ENCODE measurements at places on chromosomes 11 and 22.
A peak's percentile ranks its signal among the peaks of the same experiment; 100 is the strongest.

DNA sequence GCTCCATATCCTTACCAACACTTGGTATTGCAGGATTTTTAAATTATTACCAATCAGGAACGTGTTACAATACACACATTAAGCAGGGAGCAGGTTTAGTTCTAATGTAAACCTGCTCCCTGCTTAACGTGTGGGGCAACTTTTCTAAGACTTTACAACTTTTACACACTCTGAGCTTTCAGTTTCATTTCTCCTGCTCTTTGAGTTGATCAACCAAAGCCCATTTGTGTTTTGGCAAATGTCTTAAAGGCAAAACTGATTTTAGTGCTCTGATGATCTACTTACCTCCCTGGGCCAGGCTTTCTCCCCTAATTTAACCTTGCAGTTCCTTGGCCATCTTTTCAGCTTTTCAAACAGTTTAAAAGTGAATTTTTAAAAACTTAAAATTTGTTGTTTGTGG lies 70.9 kb downstream of the ZBTB44 start:
- DNase-seq: no peak
- peaks cover 38% of the 10 kb centered on the region for H3K4me1 ChIP-seq
- H3K4me3 ChIP-seq: no peak overlapping the region
- no peak overlapping the region for H3K27ac ChIP-seq

DNA sequence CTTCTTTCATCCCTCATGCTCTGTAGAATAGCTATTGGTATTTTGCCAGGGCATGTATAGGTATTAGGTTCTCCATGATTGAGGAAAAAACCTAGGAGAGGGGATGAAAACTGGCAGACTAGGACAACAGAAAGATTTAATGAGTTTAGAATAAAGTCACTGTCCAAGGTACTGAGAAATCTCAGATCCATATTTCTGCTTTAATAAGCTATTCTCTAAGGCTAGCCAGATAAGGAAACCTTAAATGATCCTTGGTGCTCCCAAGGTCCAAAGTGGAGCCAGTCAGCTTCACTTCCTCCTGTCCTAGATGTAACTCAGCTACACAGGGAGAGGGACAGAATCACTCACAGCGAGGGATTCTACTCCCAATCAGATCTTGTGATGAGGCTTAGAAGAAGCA lies 13.7 kb upstream of the CSNK2A3 start:
- DNase-seq: no peak
- H3K27ac ChIP-seq: no peak overlapping the region
- no peaks in the 10 kb centered on the region for H3K36me3 ChIP-seq
- no peaks in the 10 kb centered on the region for H3K27me3 ChIP-seq
- no peaks in the 10 kb centered on the region for H3K4me1 ChIP-seq
- H3K4me3 ChIP-seq: no peak overlapping the region

DNA sequence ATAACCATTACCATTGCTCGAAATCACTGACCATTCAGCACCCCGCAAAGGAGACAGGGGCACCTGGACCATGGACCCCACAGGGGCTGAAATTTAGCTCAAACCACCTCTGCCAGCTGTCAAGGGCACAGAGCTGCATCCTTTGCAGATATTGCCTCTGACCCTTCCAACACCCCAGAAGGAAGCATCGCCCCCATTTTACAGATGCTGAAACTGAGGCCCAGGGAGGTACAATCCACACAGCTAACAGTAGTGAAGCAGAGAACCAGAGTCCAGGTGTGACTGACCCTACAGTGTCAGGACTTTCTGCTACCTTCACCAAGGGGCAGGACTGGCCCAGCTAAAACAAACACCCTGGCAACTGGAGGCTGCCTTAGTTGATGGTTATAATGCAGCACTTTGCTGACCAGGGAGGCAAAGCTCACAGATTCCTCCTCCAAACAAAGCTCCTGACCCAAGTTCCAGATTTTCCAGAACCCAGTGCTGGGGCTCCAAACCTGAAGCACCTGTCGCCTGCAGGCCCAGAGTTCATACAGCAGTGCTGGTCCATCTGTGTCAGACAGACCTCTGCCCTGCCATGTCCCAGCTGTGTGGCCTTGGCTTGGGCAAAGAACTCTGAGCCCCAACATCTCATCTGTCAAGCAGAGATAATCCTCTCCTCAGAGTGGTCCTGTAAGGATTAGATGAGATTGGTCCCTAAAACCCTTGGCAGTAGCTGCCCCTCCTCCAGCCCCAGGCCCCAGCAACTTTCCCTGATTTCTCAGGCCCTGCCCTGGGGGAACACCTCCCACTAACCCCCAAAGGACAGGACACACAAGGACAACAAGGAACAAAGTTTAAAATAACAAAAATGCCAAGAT lies 15.2 kb upstream of the ARAP1 start:
- H3K27me3 ChIP-seq: peaks cover 4% of the 10 kb centered on the region
- H3K4me1 ChIP-seq: peaks cover 11% of the 10 kb centered on the region
- DNase-seq: no peak
- no peak overlapping the region for H3K4me3 ChIP-seq

DNA sequence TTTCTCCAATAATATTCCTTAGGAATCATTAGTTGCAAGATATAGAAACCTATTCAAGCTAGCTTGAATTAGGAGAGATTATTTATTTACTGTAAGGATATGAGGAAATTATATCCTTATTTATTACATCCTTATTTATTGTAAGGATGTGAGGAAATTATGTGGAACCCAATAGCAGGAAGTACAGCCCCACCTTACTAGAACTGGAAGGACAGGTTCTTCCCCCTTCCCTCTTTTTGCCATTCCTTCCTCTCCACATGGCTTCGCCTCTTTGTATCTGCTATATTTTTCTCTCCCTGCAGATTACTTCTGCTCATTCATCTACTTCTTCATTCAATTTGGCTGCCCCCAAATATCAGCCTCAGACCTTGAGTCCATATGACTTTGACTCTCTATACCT lies 49.5 kb upstream of the B3GNT6 start:
- H3K4me1 ChIP-seq: no peaks in the 10 kb centered on the region
- H3K27me3 ChIP-seq: no peaks in the 10 kb centered on the region
- DNase-seq: no peak

DNA sequence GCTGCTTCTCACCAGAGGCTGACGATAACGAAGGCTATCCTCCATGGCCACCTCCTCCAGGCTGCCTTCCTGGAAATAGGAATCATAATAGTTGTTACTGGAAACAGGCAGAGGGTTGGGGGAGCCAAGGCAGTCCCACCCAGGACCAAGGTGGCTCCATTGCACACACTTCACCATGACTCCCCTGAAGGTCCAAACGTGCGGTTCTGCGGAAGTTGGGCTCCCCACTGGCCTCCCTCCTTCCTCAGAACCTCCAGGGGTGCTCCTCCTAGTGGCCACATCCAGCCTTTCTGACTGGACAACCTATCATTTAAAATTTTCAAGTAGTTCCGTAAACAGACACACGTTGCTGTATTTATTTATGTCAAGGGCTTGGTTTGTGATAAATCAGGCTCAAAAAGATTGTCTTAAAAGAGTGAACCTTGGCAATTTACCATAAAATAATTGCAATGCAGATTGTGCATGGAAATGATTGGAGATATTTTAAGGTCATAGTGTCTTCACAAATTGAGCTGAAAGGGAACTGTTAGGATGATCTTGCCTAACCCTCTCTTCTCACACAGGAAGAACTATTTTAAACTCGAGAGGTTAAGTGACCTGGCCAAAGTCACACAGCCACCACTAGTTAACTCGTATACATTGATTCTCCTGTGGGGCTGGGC lies 1.4 kb upstream of the TCN2 start:
- peak; percentile 29 for DNase-seq
- no peak overlapping the region for H3K4me3 ChIP-seq
- no peak overlapping the region for H3K27ac ChIP-seq
- peaks cover 9% of the 10 kb centered on the region for H3K27me3 ChIP-seq
- H3K36me3 ChIP-seq: no peaks in the 10 kb centered on the region

DNA sequence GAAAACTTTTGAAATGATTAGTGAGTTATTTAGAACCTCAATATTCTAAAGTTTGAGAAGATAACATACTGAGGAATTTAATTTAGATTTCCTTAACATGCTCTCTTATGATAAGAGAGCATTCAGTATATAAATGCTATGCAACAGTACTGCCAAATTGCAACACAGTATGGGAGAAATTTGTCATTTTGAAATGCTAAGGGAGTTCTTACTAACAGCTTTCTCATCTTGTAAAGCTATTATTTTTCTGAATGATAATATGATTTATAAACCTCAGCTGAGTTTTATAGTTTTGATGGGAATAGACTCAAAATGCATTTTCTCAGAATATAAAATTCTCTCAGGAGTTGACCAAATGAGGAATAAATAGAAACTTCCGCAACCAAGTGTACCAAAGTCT lies 108.4 kb downstream of the SPON1 start:
- no peak for DNase-seq
- no peak overlapping the region for H3K4me3 ChIP-seq
- H3K36me3 ChIP-seq: no peaks in the 10 kb centered on the region
- peaks cover 12% of the 10 kb centered on the region for H3K27me3 ChIP-seq
- peaks cover 19% of the 10 kb centered on the region for H3K4me1 ChIP-seq
- no peak overlapping the region for H3K27ac ChIP-seq

GRCh38 chr11:77658213-77659013 lies 20.8 kb upstream of the CLNS1A start:
- H3K27me3 ChIP-seq: no peaks in the 10 kb centered on the region
- no peaks in the 10 kb centered on the region for H3K36me3 ChIP-seq
- no peak overlapping the region for H3K27ac ChIP-seq
- no peak for DNase-seq
- H3K4me3 ChIP-seq: no peak overlapping the region

DNA sequence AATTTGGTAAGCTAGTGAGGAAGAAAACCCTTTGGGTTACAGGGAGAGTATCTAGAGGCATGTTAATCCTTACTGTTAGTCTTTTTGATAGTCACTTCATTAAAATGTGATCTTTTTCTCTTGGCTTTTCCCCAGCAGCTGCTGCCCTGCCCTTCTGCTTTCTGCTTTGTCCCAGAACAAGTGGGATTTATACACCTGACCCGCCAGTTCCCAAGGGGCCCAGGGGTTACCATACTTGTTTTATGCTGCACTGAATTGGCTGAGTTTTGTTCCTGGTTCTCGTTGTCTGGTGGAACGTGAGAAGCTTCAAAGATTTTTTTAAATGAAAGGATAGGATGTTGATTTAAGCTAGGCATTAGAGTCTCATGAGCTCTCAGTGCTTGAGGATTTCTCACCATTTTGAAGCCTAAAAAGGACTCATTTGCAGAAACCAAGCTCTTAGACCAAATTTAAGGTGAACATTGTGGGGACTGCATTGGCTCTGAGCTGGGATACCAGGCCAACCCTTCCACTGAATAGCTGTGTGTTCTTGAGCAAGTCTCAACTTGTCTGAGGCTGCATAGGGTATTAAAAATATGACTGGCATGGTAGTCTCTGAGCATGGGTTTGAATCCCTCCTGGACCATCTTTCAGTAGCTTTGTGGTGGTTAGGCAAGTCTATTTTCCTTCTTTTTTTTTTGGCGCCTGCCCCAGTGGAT lies 6.6 kb downstream of the LIMK2 start:
- H3K27ac ChIP-seq: peak overlapping the region; percentile 45
- peaks cover 34% of the 10 kb centered on the region for H3K4me1 ChIP-seq
- H3K36me3 ChIP-seq: peaks cover 22% of the 10 kb centered on the region
- no peaks in the 10 kb centered on the region for H3K27me3 ChIP-seq
- no peak overlapping the region for H3K4me3 ChIP-seq

- no peaks in the 10 kb centered on the region for H3K27me3 ChIP-seq
- no peak overlapping the region for H3K4me3 ChIP-seq
- H3K4me1 ChIP-seq: no peaks in the 10 kb centered on the region
- peaks cover 24% of the 10 kb centered on the region for H3K36me3 ChIP-seq
- DNase-seq: no peak
Measured at GRCh38 chr22:19086417-19086816, 35.8 kb downstream of the DGCR2 start.

DNA sequence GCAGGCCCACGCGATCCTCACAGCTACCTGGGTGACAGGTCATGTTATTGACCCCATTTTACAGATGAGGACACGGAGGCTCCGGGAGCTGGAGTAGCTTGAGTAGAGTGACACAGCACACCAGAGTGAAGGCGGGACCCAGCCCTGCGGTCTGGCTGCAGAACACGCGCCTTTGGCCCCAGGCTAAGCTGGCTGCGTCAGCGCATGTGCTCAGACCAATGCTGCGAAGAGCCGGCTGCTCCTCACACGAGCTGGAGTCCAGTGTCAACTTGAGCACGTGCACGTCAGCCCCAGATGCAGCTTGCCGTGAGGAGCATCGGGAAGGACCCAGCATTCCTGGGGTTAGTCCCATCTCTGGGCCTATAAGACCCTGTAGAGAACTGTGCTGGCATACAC lies 49.9 kb downstream of the SCUBE1 start:
- no peaks in the 10 kb centered on the region for H3K27me3 ChIP-seq
- DNase-seq: no peak
- H3K27ac ChIP-seq: no peak overlapping the region
- no peaks in the 10 kb centered on the region for H3K36me3 ChIP-seq
- H3K4me1 ChIP-seq: peaks cover 2% of the 10 kb centered on the region

- no peaks in the 10 kb centered on the region for H3K36me3 ChIP-seq
- H3K27me3 ChIP-seq: no peaks in the 10 kb centered on the region
- no peak for DNase-seq
- H3K4me3 ChIP-seq: no peak overlapping the region
- H3K27ac ChIP-seq: no peak overlapping the region
Measured at GRCh38 chr11:23711981-23712380, 784.9 kb upstream of the LUZP2 start.

- H3K27ac ChIP-seq: peak overlapping the region; percentile 74
- H3K27me3 ChIP-seq: peaks cover 2% of the 10 kb centered on the region
- DNase-seq: no peak
- peaks cover 58% of the 10 kb centered on the region for H3K4me1 ChIP-seq
Measured at GRCh38 chr11:63537293-63538101, 889 bp downstream of the PLAAT4 start.

GRCh38 chr11:121512468-121513465 lies 60.0 kb upstream of the SORL1-AS1 start:
- no peak for DNase-seq
- no peaks in the 10 kb centered on the region for H3K27me3 ChIP-seq
- H3K36me3 ChIP-seq: peaks cover 65% of the 10 kb centered on the region
- peaks cover 14% of the 10 kb centered on the region for H3K4me1 ChIP-seq
- H3K4me3 ChIP-seq: no peak overlapping the region

- H3K36me3 ChIP-seq: no peaks in the 10 kb centered on the region
- no peaks in the 10 kb centered on the region for H3K27me3 ChIP-seq
- H3K4me1 ChIP-seq: peaks cover 46% of the 10 kb centered on the region
- H3K27ac ChIP-seq: no peak overlapping the region
- no peak for DNase-seq
Measured at GRCh38 chr11:65489035-65489705, 9.7 kb upstream of the MALAT1 start.

GRCh38 chr11:14288189-14288935 lies 70.6 kb downstream of the RRAS2 start:
- H3K36me3 ChIP-seq: peaks cover 64% of the 10 kb centered on the region
- peak overlapping the region; percentile 14 for H3K4me3 ChIP-seq
- H3K4me1 ChIP-seq: peaks cover 30% of the 10 kb centered on the region
- no peak for DNase-seq

Data from activated T-helper 2 cell treated with anti-CD3 and anti-CD28 coated beads, Interferon-gamma antibody, Interleukin-2, Interleukin-4, amounts not matched to agents 10 μg/mL and 5 μg/mL and 100 μg/mL, durations not matched to agents 14 hours and 24 hours and 36 hours (primary cell).